DMS79 (cell line): ENCODE measurements at places on chromosomes 7 and 10.

- DNase-seq: no peak
These were observed 211.1 kb downstream of the ZNF365 start for GRCh38 chr10:62585211-62585775.

- no peak for DNase-seq
These were observed 129.4 kb downstream of the RGS10 start for GRCh38 chr10:119413093-119413453.

GRCh38 chr7:40468891-40469864, 334.4 kb downstream of the SUGCT start:
- no peak for DNase-seq

- DNase-seq: no peak
These were observed 2.7 kb downstream of the SND1 start for GRCh38 chr7:127654404-127655394.

- DNase-seq: no peak
These were observed 720.2 kb upstream of the FZD8 start for GRCh38 chr10:36362257-36362656.

DNA sequence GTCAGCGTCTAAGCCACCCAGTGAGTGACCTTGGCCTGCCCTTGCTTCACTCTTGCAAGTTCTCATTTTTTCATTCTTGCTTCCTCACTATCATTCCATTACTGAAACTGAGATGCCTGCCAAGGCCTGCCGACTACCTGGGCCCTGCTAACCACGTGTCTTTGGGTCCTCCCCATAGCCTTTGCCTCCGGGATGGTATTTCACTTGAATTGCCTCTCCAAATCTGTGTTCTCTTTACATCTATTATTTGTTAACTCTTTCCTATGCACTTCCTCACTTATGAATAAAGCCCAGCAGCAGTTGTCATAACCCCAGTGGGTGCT, 234.6 kb downstream of the SNX10 start:
- DNase-seq: no peak

DNA sequence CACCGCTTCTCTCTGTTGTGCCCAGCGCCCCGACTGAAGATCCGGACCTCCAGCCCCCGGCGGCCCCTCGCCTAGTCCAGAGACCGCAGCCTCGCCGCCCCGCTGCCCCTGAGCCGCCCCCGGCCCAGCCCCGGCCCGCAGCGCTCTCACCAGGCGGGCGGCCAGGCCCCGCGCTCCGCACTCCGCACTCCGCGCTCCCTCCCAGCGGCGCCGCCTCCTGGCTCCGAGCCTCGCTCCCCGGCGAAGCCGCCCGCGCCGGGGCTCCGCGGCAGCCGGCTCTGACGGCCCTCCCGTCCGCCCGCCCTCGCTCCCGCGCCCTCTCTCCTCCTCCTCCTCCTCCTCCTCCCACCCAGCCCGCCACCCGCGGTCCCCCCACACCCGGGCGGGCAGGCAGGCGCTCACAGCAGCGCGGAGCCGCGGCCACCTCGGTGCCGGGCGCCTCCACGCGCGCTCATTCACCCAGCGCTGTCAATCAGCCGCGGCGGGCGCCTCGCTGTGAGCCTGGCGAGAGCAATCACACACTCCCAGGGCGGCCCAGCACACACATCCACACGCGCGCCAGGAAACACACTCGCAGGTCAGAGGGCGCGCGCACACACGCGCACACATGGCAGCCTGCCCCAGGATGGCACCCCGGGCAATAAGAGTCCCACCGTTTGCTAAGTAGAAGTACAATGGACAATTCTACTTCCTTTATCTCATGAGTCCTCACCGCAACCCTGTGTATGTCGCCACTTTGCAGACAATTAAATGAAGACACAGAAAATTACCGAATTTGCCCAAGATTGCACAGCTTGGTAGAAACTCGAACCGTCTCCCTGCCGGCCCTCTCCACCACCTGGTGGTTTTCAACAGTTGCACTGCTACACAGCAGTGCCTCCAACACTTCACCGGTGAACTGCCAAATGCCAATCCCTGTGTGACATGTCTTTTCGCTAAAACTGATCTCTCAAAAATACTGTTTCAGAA, at the start of gene PRRT4:
TSS of gene PRRT4 (minus strand) at position 280 of the 969 bp plus-strand sequence.
- DNase-seq: no peak
